ENCODE measurements at places on chromosomes 1 and 21.

DNA sequence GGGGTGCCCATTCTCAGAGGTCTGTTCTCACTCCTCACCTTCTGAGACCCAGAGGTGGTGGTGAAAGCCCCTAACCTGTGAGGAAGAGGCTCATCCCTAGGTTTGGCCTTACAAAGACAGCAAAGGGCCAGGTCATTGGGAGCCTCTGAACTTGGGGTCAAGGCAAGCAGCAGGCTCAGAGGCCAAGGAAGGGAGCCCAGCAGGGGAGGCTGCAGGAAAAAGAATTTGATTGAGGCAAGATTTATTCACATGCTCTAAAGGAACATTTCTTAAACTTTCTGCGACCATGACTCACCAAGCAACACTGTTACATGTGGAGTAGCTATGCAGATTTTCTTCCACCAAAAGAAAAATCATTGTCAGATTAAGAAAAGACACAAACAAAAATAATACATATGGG, 132.5 kb upstream of the SYT6 start:
- no peak for DNase-seq

GRCh38 chr1:54002544-54003248, 15.3 kb downstream of the LDLRAD1 start:
- no peak for DNase-seq

GRCh38 chr1:247415423-247416361, at the start of gene NLRP3:
NLRP3 (plus strand) TSS chr1:247416173; CDS start chr1:247418801, 2,628 bp downstream.
- DNase-seq = no peak

DNA sequence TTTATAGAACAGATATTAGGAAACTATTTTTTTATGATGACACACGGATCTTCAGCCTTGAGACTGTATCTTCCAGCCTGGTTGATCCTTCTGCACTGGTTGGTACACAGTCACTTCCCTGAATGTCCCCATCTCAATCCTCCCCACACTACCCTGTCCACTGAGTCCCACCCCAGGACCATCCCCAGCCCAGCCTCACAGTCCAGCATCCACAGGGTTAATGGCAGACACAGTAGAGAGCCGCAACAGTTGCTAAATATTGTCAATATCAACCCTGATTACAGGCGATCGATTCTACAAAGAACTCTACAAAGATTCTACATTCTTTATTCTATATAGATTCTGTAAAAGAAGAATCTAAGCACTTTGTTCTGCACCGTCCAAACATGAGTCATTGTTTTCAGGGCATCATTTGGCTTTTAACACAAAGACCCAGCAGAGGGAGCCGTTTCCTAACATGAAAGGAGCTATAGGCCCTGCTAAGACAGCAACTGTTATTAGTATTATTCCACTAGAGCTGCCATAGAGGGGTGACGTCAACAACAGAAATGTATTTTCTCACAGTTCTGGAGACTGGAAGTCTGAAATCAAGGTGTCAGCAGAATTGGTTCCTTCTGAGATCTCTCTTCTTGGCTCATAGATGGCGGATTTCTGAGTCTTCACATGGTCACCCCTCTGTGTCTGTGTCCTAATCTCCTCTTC, 30.1 kb upstream of the IFNAR2 start:
- peak; percentile 67 for DNase-seq

DNA sequence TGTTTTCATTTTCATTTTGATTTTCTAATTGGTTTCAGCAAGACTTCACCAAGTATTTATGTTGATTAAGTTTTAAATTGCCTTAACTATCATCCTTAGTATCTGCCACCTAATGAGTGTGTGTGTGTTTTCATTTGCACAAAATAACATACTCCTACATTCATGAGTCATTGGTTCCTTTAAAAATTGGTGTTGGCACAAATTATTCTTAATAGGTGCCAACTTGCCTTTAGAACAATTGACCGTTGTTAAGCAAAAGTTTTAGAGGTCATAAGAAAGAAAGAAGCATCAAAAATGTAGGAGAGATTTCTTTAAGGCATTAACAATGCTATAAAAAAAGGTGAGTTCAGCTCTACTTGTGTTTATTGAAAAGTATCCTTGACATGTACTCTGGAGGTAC, 77.5 kb downstream of the FNBP1L start:
- no peak for DNase-seq

DNA sequence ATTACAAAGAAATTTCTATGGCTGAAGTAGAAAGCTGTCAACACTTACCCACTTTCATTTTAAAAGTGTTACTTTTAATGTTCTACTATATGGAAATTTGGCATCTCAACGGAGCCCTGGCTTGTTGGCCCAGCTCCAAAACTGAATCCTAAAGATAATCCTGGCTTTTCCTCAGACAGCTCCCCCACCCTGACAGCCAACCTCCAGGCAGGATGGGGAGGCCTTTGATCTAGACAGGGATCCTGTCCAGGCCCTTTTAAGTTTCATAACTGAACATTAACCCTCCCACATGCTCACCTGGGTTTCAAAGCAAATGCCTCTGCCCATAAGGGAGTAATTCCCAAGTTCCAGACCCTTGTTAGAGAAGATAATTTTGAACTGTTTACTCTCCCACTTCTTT, 99.3 kb upstream of the RALGPS2 start:
- DNase-seq = no peak

- no peak for DNase-seq
These were observed 5.7 kb downstream of the WNT4 start for GRCh38 chr1:22137004-22137720.

DNA sequence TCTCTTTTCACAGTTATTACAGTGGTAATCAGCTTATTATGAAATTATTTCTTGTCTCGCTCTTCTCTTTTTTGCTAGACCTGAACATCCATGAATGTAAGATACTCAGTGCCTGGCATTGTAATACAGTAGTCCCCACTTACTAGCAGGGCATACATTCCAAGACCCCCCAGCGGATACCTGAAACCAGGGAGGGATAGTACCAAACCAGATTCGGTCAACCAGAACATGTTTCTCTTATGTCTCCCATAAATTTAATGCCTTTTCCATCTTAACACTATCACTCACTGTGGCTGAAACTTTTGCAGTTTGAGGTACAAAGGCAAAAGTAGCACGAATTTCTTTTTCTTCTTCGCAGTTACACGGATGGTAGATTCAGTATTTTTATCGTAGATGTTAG, 24.6 kb upstream of the B3GALT2 start:
- DNase-seq = no peak

DNA sequence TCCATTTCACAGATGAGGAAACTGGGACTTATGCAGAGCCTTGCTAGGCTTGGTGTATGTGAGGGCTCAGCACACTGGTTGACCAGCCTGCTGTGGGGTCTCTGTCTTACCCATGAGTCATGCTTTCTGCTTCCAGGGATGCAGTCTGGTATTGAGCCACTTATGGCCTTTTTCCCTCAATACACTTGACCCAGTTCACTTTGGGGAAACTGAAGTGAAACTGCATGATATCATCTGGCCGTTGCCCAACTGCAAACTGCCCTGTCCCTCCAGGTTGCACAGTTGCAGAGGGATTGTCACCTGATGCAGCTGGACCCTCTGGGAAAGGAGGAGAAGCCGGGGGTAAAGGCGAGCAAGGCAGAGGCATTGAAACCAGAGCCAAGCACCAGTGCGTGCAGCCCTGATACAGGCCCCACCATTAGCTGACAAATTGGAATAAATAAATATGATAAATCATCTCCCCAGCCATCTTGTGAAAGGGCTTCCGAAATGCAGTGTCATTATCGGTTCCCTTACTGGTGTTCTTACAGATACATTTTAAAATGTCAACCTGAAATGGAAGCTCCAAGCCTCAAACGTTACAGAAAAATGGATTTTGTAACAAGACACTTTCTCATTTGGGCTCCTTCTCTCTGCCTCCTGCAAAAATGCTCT, 39.3 kb upstream of the DUSP10 start:
- no peak for DNase-seq

DNA sequence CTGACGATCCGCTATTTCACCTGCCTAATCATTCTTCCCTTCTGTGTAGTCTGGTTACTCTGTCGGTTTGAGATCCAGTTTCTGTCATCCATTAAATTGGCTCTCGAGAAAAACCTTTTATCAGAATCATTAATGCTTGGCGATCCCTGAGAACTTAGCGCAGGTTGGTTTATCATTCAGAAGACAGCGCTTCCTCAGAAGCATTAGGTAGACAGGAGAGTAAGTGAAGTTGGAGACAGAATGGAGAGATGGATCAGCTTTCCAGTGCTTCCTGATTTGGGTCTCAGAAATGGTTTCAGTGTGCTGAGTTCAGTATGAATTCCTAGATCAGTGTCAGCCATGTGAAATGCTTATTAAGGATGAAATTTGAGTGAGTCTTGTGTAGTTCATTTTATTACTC, 1.3 kb downstream of the USP1 start:
- no peak for DNase-seq

DNA sequence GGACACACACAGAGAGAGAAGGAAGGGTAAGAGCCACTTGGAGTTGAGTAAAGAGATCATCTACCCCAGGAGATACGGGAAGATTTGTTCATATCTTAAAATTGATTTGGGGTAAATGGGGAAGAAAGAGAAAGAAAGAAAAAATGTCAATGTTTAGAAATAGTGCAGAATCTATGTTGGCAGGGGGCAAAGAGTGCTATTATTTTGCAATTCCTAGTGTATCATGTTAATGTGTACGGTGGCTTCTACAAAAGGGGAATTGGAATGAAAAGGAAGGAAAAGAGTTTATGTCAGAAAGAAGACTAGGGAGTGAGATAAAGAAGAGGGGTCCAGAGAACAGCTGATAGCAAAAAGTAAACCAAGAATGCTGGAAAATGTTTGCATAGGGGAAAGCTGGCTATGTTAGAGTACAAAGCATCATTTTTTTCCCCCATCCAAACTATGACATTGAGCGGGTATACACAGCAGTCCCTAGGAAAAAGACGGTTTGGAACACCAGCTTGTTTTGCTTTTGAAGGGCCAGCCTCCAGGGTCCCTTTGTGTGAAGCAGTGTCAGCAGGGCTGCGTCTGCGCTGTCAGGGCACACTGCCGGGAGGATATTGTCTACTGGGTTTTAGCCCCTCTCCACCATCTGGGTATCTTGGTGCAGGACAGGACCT, 10.8 kb downstream of the LRRC8D start:
- DNase-seq = no peak

DNA sequence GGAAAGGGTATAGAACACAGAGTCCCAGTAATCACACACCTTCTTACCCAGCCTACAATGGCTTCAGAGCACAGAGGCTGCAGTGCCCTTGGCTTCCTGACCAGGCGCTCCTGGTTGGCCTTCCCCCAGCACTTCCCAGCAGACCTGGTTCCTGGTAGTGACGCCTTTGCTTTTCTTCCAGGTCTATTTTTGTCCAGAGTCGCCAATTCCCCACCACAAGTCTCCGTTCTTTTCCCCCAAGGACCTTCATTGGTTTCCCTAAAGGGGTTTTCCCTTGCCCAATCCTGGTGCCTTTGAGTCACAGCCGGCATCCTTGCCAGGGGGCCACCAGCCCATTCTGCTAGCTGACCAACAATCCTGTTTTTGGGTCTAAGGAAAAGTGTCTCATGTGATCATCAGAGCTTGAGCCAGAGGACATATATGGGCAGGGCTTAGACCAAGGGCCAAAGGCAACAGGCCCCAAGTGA, 84.8 kb downstream of the KCNJ15 start:
- DNase-seq = no peak

- no peak for DNase-seq
These were observed 371.2 kb upstream of the PLXNA2 start for GRCh38 chr1:208615371-208615770.

GRCh38 chr21:43208561-43209332, 39.9 kb downstream of the CRYAA start:
- no peak for DNase-seq

GRCh38 chr1:6303397-6304012, 42.6 kb upstream of the GPR153 start:
- no peak for DNase-seq

- DNase-seq = no peak
These were observed 10.3 kb upstream of the CFAP126 start for GRCh38 chr1:161378014-161378413.

DNA sequence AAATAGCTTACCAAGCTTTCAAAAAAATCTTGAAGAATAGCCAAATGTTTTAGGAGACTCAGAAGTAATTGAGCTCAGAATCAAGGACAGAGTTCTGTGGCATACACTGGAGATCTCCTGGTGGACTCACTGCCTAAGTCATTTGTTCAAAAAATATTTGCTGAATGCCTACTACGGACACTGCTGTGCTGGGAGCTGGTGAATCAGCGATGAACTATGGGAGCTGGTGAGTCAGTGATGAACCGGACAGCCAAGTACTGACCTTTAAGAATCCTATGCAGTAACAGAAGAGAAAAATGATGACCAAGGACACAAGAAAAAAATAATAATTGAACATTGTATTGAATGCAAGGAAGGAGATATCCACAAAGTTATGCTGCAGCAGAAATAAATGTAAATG, 717.9 kb upstream of the CXADR start:
- DNase-seq = no peak

DNA sequence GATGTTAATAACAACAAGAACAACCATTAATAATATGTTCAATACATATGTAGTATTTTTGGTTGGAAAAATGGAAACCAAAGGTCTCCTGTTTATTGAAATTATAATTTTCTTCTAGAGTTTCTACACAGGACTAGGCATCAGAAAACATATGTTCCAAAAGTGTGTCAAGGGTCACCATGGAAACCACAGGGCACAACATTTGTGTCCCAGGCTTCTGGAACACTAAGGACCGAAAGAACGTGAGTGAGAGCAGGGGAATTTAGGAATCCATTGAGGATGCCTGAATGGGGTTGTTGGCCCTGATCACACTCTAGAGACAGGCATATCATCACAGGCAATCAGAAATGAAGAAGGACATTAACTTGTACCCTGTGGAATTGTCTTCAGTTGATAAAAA, 7.5 kb upstream of the CDC14A start:
- DNase-seq = no peak

GRCh38 chr1:234643111-234643849, 33.3 kb upstream of the IRF2BP2 start:
- DNase-seq = no peak

All from effector CD8-positive, alpha-beta T cell (primary cell).